ENCODE measurements at places on chromosomes 1 and 21.

GRCh38 chr1:86922445-86922844 lies 8.0 kb downstream of the HS2ST1 start:
- DNase-seq = no peak

- DNase-seq = no peak
Observed at GRCh38 chr1:42348498-42348897, 13.5 kb upstream of the FOXJ3 start.

DNA sequence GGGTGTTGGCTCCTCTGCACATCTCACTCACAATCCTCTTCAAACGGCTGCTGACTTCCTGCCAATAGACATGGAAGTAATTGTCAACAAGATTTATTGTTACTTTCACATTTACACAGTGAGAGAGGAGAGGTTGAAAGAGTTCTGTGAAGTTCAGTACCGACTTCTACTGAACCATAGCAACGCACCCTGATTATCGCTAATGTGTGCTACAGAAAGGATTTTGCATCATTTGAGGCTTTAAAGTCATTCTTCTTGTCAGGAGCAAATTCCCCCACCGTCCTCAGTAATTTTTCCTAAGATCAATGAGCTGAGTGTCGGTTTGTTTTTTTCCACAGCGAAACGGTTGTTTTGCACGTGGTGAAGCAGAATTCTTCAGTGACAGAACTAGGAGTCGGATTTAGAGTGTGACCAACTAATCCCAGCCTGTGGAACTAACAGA lies 361.0 kb downstream of the ADGRL2 start:
- no peak for DNase-seq

- peak; percentile 75 for DNase-seq
Observed at GRCh38 chr1:182397653-182398393, 2.6 kb downstream of the TEDDM1 start.

- DNase-seq = no peak
Observed at GRCh38 chr1:74334147-74334546, 99.0 kb downstream of the TNNI3K start.

DNA sequence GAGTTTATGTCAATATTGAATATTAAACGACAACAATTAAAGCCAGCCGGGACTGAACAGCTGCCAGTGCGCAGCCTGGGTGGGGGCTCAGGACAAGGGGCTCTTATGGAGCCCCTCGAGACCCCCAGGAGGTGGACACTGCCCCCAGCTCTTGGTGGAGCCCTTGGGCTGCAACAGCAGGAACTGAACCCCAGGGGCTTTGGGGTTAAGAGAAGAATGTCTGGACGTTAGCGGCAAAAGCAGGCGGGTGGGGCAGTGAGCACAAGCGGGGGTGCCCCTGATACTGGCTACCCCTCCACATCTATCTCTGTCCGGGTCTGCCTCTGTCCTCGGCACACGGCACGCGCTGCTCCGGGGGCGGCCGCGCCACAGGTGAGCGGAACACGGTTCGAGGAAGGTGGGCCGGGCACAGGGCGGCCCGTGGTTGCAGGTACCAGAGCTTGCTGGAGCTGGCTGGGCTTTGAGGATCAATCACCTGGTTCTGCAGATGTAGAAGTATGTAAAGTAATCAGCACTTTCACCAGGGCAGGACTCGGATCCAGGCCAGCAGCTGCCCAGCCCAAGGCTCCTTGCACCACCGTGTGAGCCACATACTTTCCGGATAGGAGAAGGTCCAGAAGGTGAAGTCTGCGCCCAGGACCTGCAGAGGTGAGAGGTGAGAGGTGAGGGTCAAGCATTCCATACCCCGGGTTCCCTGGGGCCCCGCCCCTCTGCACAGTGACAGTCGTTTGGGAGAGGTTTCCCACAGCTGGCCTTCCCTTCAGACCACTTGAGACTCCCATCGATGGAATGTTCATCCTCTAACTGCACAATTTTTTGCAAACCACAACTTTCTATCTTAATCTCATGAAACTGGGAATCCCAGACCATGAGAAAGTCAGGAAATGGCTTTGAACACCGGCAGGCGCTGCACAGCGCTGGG lies 12.4 kb upstream of the POFUT2 start:
- DNase-seq = no peak

DNA sequence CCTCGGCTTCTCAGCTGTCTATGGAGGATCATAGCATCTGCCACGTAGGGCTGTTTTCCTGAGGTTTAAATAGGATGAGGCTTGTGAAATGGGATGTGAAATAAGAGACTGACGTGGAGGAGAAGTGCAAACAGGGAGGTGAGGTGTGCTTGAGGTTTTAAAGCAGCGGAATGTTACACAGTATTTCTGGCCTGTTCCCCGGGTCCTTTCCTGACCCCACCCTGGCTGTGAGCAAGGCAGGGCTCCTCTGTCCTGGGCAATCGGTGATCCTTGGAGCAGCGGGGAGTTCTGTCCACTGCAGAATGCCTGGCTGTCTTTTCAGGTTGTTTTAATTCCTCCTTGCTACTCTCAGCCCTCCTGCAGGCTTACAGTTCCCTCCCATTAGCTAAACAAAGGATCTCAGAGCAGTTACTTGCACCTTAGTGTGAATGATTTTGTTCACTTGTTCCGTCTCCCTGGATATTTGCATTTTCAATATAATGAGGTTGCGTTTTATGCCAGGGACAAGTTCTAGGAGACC lies 38.6 kb downstream of the LHX4 start:
- DNase-seq = no peak

DNA sequence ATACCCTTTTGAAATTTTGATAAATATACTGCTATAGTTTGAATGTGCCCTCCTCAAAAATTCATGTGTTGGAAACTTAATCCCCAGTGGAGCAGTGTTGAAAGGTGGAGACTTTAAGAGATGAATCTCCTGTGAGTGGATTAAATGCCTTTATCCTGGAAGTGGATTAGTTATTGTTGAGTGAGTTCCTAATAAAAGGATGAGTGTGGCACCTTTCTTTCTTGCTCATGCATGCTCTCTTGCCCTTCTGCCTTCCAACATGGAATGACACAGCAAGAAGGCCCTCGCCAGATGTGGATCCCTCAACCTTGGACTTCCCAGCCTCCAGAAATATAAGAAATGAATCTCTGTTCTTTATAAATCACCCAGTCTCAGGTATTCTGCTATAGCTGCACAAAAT lies 51.8 kb downstream of the CD160 start:
- DNase-seq = no peak

- DNase-seq = peak; percentile 91
Observed at GRCh38 chr1:145782272-145783099, 41.4 kb downstream of the RNF115 start.

- DNase-seq = no peak
Observed at GRCh38 chr21:29775462-29775861, 164.3 kb downstream of the GRIK1 start.

GRCh38 chr1:36149973-36150295 lies 648 bp upstream of the TRAPPC3 start:
- no peak for DNase-seq

DNA sequence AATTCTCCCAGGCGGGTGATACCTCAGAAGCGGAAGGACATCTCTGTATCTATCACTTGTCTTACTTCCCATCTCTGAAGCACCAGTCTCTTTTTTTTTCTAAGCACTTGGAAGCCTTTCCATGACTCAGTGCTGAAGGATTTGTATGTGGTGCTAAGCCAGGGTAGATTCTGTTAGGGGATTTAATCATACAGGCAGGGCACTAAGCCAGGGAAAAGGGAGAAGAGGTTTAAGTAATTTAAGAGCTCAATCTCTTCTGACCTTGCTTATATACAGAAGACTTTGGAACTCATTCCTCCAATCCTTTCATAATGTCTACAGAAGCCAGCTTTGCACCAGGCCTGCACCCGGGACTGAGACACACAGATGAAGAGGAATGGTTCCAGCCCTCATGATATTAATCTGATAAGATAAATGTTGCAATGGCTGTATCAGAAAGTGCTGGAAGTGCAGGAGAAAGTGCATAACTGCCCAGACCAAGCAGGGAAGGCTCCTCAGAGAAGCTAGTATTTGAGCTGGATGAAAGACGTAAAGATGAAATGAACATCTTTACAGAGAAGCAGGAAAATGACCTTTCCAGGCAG lies 11.0 kb downstream of the FAM163A start:
- peak; percentile 53 for DNase-seq

- DNase-seq = no peak
Observed at GRCh38 chr1:103416681-103417286, 108.7 kb upstream of the RNPC3 start.

DNA sequence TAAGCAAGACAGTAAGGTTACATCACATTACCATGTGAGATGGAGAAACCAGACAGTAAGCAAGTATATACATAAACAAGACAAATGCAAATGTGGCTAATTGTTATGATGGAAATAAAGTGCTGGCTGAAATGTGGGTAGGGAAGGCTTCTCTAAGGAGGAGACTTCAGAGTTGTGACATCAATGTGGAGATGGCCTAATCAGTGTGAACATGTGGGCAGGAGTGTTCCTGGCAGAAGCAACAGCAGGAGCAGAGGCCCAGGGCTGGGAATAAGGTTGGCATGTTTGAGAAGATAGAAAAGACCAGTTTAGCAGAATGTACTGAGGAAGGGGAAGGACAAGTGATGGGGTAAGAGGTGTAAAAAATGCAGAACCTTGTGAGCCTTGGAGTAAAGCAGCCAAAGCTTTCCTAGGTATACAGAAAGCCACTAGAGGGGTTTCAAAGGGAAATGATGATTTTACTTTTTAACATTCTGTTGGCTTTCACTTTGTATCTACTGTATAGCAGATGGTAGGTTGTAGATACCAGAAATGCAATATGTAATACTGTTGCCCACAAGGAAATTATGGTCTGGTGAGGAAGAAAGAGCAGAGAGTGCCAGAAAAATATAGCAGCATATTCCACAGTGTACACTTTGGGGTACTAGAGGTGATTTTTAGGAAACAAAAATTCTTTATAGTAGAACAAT lies 197.4 kb downstream of the FGGY start:
- no peak for DNase-seq

GRCh38 chr1:23537296-23537973 lies 6.4 kb upstream of the E2F2 start:
- DNase-seq = no peak

GRCh38 chr1:62436039-62436465 lies 797 bp upstream of the USP1 start:
- no peak for DNase-seq

DNA sequence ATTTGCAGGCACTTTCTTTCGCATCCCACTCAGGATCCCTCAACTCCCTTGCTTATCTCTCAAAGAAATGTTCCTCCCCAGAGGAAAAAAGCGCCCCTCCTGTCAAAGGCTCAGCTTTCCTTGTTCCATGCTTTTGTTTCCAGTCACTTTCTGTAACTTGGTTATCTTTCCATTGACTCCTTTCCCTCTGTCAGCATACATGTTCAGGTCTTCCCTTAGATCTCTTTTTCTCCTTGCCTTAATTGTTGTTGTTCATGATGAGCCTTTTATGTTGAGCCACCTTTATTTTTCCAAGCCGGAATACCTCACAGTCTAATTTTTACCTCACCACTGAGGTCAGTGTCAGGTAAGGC lies 46.5 kb upstream of the PODN start:
- peak; percentile 3 for DNase-seq

- DNase-seq = no peak
Observed at GRCh38 chr1:28085129-28085528, 3.3 kb downstream of the EYA3 start.

DNA sequence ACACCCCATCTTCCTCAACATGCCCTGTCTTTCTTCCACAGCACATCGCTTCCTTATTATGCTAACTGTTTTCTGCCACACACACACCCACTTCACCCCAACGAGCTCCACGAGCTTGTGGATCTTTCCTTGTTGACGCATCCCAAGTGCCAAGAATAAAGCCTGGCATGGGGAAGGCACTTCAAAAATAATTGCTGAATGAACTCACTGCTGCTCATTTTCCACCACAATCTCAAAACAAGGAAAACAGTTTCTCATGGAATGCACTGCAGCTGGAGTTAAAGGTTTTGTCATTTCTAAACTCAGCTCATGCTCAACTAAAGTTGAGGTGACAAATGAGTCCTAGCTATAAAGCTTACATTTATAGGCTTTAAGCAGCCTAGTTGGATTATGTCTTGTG lies 86.0 kb downstream of the TIAM1 start:
- DNase-seq = no peak

DNA sequence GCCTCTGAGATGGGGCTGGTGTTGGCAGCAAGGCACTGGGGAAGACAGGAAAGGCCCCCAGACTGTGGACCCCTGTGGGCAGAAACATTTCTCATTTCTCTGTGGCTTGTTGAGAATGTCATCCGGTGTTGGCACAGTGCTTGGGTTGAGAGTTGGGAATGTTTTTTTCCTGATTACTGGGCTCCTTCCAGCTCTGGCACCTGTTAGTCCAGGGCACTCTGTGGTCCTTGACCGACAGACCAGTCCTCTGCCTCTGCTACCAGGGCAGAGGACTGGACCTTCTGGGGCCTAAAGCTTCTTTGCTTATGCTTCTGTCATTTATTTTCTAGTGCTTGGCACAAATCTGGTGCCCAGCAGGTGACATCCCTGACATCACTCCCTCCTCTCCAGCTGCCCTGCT lies 4.8 kb upstream of the SPRR5 start:
- no peak for DNase-seq

DNA sequence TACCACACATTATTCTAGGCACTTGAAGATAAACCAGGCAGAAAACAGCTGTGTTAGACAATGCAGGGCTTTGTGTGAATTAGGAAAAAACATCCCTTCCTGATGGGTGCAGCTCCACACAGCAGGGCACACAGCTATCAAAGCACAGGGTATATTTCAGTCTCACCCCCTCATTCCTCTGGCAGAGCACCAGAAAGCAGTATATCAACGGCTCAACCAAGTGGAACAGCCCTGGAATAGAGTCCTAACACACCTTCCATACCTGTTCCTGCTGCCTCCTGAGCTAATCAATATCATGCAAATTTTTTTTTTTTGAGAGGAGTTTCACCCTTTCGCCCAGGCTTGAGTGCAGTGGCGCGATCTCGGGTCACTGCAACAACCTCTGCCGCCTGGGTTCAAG lies 32.1 kb downstream of the LYST start:
- no peak for DNase-seq

GRCh38 chr1:176904057-176904751 lies 260.3 kb downstream of the ASTN1 start:
- DNase-seq = no peak

DNA sequence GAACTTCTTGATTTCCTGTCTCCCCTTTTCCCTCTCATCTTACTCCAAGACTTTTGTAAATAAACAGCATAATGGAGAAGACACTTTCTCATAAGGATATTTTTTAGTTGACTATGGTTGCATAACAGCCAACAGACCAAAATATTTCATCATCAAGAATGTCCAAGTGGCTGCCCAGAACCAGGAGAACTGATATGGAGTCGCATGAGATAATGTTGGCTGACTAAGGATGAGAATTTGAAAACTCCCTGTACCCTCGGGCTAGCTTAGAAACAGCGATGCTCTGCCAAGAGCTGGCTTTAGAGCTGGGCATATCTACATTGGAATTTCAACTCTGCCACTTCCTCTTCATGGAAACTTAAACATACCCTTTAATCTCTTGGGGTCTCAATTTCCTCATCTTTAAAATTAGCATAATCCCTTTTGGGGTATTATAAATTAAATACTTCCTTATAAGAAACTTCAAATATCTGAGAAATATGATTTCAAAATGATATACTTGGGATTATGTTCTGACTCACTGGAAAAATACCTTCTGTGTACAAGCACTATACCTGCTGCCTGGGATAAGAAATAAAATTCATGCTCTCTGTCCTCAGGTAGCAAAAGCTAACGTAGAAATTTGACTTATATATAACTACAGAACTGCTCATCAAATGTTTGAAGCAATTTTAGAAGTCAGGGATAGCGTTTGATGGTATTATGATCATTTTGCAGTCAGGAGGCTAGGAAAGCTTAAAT lies 777.3 kb downstream of the LTN1 start:
- DNase-seq = peak; percentile 66

- DNase-seq = peak; percentile 35
Observed at GRCh38 chr1:218521414-218522169, 176.5 kb downstream of the TGFB2 start.
